ENCODE measurements at places on chromosomes 1 and 21.

GRCh38 chr1:153404768-153405167, 11.6 kb upstream of the S100A7A start:
- DNase-seq: no peak

GRCh38 chr1:183995322-183996039, 42.0 kb downstream of the COLGALT2 start:
- no peak for DNase-seq

DNA sequence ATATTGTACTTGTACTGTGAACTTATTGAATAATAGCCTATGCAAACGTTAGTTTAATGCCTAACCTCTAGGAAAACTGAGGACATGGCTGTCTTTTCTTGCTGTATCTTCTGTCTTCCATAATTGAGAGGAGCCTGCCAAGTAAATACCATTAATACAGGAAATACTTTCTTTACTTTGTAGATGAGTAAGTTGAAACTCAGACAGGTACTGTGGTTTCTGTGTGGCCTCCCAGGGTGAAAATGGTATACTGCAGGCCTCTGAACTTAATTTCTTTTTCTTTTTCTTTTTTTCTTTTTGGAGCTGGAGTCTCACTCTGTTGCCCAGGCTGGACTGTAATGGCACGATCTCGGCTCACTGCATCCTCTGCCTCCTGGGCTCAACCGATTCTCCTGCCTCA, 208.8 kb upstream of the ADGRL4 start:
- DNase-seq: no peak

DNA sequence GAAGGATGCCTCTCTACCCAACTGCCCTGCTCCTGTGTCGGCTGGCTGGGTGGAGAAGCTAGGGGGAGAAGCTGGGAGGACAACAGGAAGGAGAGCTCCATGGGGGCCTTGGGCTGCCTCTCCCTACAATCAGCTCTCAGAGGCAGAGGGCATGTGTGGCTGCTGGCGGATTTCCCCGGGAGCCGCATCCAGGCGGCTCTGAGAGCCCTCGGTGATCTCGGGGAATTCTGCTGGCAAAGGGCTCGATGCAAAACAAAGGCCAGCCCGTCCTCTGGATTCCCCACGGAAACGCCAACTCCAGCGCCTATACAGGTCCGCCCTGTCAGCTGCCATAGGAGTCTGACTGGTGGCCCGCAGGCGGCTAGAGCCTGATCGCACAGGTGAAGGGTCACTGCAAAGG, 26.4 kb upstream of the EVA1B start:
- no peak for DNase-seq

- no peak for DNase-seq
Measured at GRCh38 chr1:51301844-51302162, 28.6 kb downstream of the TTC39A start.

DNA sequence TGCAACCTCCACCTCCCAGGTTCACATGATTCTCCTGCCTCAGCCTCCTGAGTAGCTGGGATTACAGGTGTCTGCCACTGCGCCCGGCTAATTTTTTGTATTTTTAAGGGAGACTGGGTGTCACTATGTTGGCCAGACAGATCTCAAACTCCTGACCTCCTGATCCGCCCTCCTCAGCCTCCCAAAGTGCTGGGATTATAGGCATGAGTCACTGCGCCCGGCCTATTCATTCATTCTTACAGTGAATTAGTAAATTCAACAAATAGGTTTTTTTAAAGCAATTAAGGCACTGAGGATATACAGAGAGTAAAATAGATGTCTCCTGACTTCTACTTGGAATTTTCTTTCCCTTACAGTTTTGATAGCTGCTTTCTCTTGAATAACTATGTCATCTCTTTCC, 43.5 kb downstream of the CDC42 start:
- no peak for DNase-seq

GRCh38 chr1:172980971-172981370, 69.8 kb downstream of the TNFSF18 start:
- DNase-seq: no peak

DNA sequence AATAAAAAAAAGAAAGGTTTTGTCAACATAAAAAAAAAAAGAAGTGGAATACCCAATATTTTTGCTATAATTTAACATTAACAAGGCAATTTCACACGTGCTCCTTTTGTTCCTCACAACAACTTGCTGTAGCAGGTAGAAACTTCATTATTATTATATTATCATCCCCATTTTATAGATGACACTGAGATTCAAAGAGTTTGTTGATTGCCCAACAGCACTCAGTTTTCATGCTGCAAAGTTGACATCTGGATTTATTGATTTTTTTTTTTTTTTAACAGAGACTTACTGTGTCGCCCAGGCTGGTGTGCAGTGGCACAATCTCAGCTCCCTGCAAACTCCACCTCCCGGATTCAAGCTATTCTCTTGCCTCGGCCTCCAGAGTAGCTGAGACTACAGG, 8.9 kb upstream of the ESRRG start:
- no peak for DNase-seq
